Muscle of leg (tissue), 16 donors: ENCODE measurements at places on chromosomes 1 and 21. TPM values are rescaled to one million over a fixed set of nuclear protein-coding genes. Genes with fewer than 3 reads are reported as not detected.
A peak's percentile ranks its signal among the peaks of the same experiment; 100 is the strongest.

The PATJ gene
- 3.5 TPM for polyA plus RNA-seq

DNA sequence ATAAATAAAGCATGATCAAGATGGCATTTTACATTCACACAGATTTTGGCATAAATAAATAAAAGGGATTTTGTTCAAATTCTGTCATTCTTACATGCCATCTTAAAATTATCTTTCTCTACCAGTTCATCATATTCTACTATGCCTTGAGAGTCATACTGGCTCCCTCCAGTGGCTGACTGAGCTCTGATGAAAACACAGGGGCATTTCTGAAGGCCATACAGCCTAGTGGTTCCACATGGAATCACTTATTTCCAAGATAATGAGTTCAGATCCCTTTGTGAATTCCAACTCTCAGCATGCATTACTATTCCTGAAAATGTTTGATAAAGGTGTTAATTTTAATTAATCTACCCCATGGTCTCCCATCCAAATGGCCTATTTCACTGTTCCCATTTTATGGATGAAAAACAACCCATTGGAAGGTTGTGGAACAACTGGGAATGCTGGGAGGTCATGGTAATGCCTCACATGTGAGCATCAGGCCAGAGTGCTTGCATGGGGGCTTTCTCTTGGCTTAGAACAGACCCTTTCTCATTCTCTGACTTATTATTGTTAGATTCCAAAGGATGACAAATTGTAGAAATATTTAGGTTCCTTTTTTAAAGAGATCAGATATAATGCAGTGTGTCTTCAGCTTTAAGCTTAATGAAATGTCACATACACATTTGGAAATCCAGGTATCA is 622.4 kb upstream of the PKN2 start:
- no peaks in the 10 kb centered on the region for H3K4me1 ChIP-seq
- peak; percentile 35 for DNase-seq
- no peaks in the 10 kb centered on the region for H3K27me3 ChIP-seq
- H3K36me3 ChIP-seq = no peaks in the 10 kb centered on the region
- H3K4me3 ChIP-seq = no peak overlapping the region

The AGL gene
- polyA plus RNA-seq = 143 TPM

The HTR6 gene
- not detected for polyA plus RNA-seq

The ITLN2 gene
- polyA plus RNA-seq = 0.56 TPM

- H3K36me3 ChIP-seq = no peaks in the 10 kb centered on the region
- no peak overlapping the region for H3K27ac ChIP-seq
- DNase-seq = no peak
- no peaks in the 10 kb centered on the region for H3K27me3 ChIP-seq
- no peak overlapping the region for H3K4me3 ChIP-seq
- H3K4me1 ChIP-seq = no peaks in the 10 kb centered on the region
These were observed 103.3 kb downstream of the AKT3 start for GRCh38 chr1:243746751-243747150.

- H3K4me1 ChIP-seq = no peaks in the 10 kb centered on the region
- no peak overlapping the region for H3K4me3 ChIP-seq
- DNase-seq = no peak
These were observed 871.6 kb downstream of the BRINP3 start for GRCh38 chr1:189606047-189606446.

- H3K36me3 ChIP-seq = no peaks in the 10 kb centered on the region
- H3K4me1 ChIP-seq = peaks cover 16% of the 10 kb centered on the region
- H3K4me3 ChIP-seq = no peak within 1 kb of the TSS
- peaks cover 2% of the 10 kb centered on the region for H3K27me3 ChIP-seq
- no peak for DNase-seq
- no peak within 1 kb of the TSS for H3K27ac ChIP-seq
These were observed at the start of gene DIO1 for GRCh38 chr1:53893999-53894636. TSS of gene DIO1 (plus strand) at chr1:53894187. CDS start at chr1:53894211, 24 bp downstream.

DNA sequence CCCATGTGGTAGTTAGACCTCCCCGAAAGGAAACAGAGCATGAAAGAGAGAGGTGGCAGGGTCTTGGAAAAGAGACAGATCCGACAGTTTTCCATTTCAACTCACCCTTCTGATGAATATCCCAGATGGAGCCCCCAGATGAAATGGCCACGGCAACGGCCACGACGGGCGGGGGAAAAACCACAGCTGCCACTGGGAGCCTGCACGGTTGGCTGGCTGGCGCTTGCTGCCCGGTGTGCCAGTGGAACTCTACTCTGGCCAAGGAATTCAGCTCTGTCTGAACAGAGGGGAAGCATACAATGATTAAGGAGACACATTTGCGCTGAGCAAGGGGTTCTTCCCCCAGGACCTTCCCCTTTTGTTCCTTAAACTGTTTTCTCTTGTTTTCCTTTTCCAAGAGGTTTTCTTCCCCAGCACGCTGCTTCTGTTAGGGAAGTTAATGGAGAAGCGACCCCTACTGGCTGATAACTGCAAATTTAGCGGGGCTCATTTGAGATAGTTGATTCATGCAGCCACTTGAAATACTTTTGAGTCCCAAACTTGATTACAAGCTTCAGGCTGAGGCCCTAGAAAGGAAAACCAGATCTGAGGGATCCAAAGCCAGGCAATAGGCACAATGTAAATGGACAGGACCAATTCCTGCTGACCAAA is 1122.5 kb downstream of the NCAM2 start:
- no peak for DNase-seq
- H3K36me3 ChIP-seq = no peaks in the 10 kb centered on the region
- no peaks in the 10 kb centered on the region for H3K27me3 ChIP-seq
- no peak overlapping the region for H3K4me3 ChIP-seq

The FAM72D gene
- 1.3 TPM for polyA plus RNA-seq

The NMNAT2 gene
- polyA plus RNA-seq = 1.8 TPM

DNA sequence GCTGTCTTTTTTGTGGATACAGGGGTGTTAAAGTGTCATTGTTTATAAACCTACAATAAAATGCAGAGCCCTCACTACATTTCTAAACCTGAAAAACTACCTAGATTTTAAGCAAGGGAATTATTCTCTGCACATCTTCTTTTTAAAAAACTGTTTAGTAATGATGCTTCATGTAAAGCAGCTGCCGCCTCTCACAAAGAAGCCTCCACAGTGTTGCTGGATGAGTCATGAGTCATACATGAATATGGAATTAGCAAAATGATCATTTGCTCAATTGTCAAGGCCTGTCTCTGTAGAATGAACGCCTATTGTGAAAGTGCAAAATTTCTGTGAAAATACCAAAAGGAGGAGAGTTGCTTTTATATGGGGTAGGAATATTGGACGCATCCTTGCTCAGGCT is 259.5 kb upstream of the CHRM3 start:
- DNase-seq = peak; percentile 12
- H3K36me3 ChIP-seq = no peaks in the 10 kb centered on the region
- H3K4me1 ChIP-seq = no peaks in the 10 kb centered on the region
- no peaks in the 10 kb centered on the region for H3K27me3 ChIP-seq

GRCh38 chr1:5938101-5938646 is 54.1 kb downstream of the NPHP4 start:
- no peaks in the 10 kb centered on the region for H3K36me3 ChIP-seq
- H3K27ac ChIP-seq = no peak overlapping the region
- no peak overlapping the region for H3K4me3 ChIP-seq
- H3K4me1 ChIP-seq = peaks cover 17% of the 10 kb centered on the region

DNA sequence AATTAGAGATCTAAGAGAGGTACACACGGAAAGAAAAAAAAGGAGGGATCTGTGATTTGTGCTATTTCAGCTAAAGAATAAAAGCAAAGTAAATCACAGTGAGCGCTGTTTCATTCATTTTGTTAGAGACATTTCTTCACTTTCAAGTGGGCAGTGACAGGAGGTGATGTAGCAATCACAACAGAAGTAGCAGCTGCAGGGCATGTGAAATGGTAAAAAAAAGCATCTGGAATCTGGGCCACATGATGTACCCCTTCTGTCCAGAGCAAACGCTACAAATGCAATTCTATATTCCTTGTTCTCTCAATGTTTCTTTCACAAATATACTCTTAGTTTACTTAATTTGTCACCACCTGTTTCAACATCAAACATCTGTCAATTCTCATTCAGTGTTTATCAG is 786.5 kb downstream of the LRRIQ3 start:
- no peaks in the 10 kb centered on the region for H3K27me3 ChIP-seq
- no peak overlapping the region for H3K27ac ChIP-seq
- H3K4me3 ChIP-seq = no peak overlapping the region
- H3K4me1 ChIP-seq = no peaks in the 10 kb centered on the region
- no peaks in the 10 kb centered on the region for H3K36me3 ChIP-seq

The SH2D2A gene
- 0.71 TPM for polyA plus RNA-seq

The LRRC40 gene
- polyA plus RNA-seq = 17.0 TPM

DNA sequence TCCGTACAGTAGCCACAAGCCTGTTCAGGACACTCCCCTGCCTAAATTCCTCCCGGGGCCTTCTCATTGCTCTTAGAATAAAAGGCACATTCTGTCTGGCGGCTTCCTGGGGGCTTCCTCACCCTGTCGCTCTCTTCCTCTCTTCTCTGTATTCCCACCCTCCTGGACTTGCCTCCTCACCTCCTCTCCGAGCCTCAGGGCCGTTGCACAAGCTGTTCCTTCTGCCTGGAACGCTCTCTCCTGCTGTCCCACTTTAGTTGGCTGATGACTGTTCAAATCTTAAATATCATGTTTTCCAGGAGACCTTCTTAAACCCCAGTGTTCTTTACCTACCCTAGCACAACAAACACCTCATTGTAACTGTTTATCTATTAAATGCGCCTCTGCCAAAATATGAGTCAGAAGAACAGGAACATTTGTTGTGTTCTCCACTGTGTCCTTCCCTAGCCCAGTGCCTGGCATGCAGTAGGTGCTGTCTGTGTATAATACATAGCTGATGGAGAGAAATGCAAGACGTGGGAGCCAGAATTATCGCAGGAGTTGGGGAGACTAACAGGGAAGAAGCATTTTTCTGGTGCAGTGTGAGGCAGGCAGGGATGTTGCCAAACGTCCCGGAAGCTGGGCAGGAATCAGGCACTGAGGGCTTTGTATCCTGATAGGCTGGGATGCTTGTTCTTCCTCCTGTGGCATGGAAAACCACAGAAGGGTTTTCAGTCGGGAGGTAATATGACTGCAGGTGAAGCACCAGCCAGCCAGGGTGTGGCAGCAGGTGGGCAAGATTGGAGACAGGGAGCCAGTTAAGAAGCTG is 24.1 kb upstream of the THRAP3 start:
- no peak for DNase-seq
- no peaks in the 10 kb centered on the region for H3K36me3 ChIP-seq
- no peak overlapping the region for H3K4me3 ChIP-seq
- peaks cover 25% of the 10 kb centered on the region for H3K4me1 ChIP-seq

- no peak overlapping the region for H3K27ac ChIP-seq
- no peak overlapping the region for H3K4me3 ChIP-seq
These were observed 58.5 kb downstream of the HSF2BP start for GRCh38 chr21:43600642-43601402.

DNA sequence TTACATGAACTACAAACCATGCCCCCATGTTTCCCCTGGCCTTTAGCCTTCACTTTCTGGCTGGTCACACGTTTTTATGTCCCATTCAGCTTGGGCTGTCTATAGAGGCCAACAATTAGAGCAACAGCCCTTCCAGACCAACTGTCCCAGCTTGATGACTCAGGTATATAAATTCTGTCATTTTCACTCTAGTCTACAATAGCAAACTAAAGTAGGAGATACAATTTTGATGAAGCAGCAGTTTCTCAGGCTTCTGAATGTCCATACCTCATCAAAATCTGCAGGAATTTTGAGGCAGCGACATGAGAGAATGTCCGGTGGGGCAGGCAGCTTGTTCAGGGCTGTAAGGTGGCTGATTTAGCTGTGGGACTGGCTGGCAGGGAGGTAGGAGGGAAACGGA is 45.6 kb upstream of the VAV3 start:
- no peaks in the 10 kb centered on the region for H3K36me3 ChIP-seq
- no peak overlapping the region for H3K27ac ChIP-seq
- H3K4me1 ChIP-seq = no peaks in the 10 kb centered on the region
- no peaks in the 10 kb centered on the region for H3K27me3 ChIP-seq
- H3K4me3 ChIP-seq = no peak overlapping the region

The ATP1A4 gene
- polyA plus RNA-seq = 1.7 TPM

DNA sequence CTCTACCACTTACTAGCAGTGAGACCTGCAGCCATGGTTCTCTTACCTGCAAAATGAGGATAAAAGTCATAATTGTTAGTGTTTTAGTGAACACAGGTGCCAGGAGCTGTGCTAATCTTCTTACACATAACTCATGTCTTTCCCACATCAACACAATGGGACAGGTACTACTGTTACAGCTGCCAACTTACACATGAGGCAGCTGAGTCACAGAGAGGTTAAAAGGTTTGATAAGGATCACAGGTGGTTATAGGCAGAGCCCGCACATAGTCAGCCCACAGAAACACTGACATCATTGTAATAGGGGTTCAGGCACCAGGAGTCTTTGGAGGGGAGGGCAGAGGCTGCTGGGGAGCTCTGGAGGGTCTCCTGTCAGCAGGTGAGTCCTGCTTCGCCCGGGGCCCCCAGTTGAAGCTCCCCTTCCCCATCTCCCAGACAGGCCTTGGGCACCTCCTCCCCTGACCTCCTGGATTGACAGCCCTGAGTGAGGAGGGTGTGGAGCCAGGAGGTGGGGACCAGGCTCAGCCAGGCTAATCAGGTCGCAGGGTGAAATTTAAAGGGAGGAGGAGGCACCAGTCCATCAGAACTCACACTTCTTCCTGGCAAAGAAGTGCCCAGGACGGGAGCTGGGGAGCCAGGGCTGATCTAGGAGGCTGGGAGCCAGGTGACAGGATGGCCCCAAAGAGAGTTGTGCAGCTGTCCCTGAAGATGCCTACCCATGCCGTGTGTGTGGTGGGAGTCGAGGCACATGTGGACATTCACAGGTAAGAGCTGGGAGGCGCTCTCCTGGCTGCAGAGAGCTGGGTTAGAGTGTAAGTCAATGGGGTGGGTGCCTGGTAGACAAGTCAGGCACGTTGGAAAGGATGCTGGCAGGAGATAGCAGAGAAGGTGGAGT is at the start of gene PADI1:
Gene PADI1, plus strand, starts transcription at position 583 of the 895 bp plus-strand sequence. Its CDS starts 90 bp downstream, at position 673.
- H3K27ac ChIP-seq = no peak within 1 kb of the TSS
- H3K4me3 ChIP-seq = no peak within 1 kb of the TSS
- H3K36me3 ChIP-seq = no peaks in the 10 kb centered on the region
- H3K4me1 ChIP-seq = peaks cover 2% of the 10 kb centered on the region
- DNase-seq = no peak

DNA sequence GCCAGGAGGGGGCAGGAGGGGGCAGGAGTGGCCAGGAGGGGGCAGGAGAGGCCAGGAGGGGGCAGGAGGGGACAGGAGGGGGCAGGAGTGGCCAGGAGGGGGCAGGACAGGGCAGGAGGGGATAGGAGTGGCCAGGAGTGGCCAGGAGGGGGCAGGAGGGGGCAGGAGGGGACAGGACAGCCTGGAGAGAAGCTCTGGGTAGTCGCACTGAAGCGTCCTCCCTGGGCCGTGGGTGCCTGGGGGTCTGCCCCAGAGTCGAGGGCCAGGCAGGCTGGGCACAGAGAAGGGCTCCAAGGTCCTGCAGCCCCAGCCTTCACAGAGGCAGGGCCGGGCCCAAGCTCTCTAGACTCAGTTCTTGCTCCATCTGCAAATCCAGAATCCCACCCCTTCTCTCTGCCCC is 22.9 kb downstream of the MEGF6 start:
- no peak overlapping the region for H3K4me3 ChIP-seq
- H3K27me3 ChIP-seq = peaks cover 2% of the 10 kb centered on the region
- no peak for DNase-seq
- H3K36me3 ChIP-seq = no peaks in the 10 kb centered on the region

- H3K4me3 ChIP-seq = no peak overlapping the region
- H3K27ac ChIP-seq = no peak overlapping the region
- no peaks in the 10 kb centered on the region for H3K36me3 ChIP-seq
- no peaks in the 10 kb centered on the region for H3K27me3 ChIP-seq
- H3K4me1 ChIP-seq = no peaks in the 10 kb centered on the region
These were observed 231.2 kb downstream of the DSCAM start for GRCh38 chr21:40615505-40616376.

GRCh38 chr1:56095696-56096665 is 483.4 kb downstream of the PLPP3 start:
- no peaks in the 10 kb centered on the region for H3K36me3 ChIP-seq
- peak overlapping the region; percentile 17 for H3K27ac ChIP-seq
- H3K4me1 ChIP-seq = peaks cover 14% of the 10 kb centered on the region
- H3K4me3 ChIP-seq = no peak overlapping the region
- H3K27me3 ChIP-seq = no peaks in the 10 kb centered on the region

The ATP5PF gene
- 296 TPM for polyA plus RNA-seq

The ESPN gene
- polyA plus RNA-seq = 1.4 TPM

The AMIGO1 gene
- 10.2 TPM for polyA plus RNA-seq

The PTPRF gene
- polyA plus RNA-seq = 41.2 TPM

The RAB7B gene
- polyA plus RNA-seq = 11.6 TPM
